ENCODE measurements at places on chromosomes 5 and 9.

DNA sequence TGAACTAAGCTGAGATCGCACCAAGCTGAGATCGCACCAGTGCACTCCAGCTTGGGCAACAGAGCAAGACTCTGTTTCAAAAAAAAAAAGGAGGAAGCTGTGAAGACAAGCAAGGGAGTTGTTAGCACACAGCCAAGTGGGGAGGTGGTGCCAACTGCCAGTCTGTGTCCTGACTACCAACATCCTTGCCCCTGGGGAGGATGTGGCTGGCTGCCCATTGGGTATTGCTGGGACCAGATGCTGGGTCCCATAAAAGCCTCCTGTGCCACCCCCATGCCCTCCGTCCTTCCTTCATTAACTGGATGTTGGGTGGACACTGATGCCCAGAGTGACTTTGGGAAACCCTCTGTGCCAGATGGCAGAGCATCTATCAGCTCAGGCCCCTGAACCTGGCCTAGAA is 157.1 kb upstream of the COL5A1 start:
- DNase-seq, result no peak

DNA sequence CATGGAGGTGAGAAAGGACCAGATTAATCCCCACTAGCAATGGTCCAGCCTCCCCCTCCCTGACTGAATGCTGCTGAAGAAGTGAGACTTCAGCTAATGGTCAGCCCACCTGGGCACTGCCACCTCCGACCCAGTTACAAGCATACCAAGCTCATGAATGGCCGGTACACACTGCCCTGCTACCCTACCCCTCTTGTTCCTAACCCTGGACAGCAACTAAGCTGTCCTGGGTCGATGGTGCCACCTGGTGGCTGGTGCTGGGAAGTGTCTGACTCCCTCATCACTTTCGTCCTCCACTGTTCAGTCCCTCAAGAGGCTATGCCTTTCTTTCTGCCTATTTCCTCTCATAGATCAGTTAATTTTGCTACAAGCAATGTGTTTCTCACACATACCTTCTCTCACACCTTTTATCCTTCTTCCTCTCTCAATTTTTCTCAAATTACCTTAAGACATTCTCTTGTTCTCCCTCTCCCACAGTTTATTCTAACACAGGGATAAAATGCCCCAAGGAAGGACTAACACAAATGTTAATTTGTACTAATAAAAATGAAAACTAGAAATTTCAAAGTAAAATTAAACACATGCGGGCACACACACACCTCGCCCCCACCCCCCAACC is 42.4 kb downstream of the PAX5 start:
- no peak for DNase-seq

GRCh38 chr9:117718085-117718484 is 13.9 kb downstream of the TLR4 start:
- no peak for DNase-seq

- no peak for DNase-seq
These were observed 8.4 kb downstream of the SARDH start for GRCh38 chr9:133729617-133730281.

GRCh38 chr5:25618821-25619220 is 974.0 kb upstream of the CDH10 start:
- no peak for DNase-seq

DNA sequence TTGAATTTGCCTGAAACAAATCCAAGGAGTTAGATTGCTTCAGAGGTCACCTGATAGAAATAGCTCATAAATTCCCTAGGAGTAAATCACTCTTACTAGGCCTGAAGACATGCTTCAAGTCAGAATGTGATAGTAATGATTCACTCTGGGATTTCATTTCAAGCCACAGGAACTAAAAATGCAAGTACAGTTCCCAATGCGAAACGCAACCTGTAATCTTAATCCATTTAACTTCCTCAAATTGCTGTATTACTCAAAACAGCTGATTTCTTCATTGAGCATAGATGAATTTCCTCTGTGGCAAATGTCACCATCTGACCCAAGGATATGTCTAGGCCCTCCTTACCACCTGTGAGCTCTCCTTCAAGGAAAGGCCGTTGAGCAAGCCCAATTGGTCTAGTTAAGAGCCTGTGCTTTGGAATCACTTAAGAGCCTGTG is 32.1 kb upstream of the IL6ST start:
- DNase-seq, result peak; percentile 54

DNA sequence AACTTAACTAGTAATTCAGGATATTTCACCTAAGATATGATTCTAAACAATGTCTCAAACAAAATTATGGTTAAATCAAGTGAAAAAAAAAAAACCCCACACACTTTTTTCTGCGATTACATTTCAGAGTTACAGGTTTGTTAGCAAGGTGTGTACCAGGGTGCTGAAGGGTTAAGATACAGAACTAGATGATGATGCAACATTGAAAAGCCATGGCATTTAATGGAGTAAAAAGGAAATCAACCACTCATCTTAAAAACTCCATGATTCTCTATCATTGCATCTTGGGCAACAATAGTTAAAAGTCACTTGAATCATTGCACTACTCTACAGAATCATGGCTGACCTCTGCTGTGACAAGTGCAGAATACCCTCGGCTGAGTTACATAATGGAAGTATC is 270.3 kb upstream of the EFNA5 start:
- DNase-seq, result no peak

DNA sequence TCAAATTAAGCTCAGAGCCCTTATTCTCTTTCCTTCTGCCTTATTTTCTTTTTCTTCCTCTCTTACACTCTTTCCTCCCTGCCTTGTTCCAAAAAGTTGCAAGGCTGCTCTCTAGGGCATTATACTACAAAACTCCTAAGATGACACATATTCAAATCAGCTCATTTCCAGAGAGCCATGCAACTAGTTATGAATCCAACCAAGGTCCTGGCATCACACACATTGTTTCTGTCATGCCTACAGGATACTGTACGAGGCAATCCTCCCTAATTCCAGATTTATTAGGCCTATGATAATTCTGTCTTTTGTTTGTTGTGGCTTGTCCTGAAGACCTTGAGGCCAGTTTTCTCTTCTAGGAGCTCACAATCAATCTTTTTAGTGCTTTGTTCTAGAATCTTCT is 87.0 kb upstream of the TBCA start:
- DNase-seq, result no peak

GRCh38 chr5:80745490-80745889 is 90.7 kb upstream of the DHFR start:
- DNase-seq, result no peak

GRCh38 chr9:138061631-138062030 is 184.0 kb downstream of the CACNA1B start:
- no peak for DNase-seq

GRCh38 chr9:95822583-95823431 is 52.7 kb upstream of the ERCC6L2 start:
- DNase-seq, result peak; percentile 78

- no peak for DNase-seq
These were observed 8.8 kb downstream of the LHFPL2 start for GRCh38 chr5:78639791-78640190.

DNA sequence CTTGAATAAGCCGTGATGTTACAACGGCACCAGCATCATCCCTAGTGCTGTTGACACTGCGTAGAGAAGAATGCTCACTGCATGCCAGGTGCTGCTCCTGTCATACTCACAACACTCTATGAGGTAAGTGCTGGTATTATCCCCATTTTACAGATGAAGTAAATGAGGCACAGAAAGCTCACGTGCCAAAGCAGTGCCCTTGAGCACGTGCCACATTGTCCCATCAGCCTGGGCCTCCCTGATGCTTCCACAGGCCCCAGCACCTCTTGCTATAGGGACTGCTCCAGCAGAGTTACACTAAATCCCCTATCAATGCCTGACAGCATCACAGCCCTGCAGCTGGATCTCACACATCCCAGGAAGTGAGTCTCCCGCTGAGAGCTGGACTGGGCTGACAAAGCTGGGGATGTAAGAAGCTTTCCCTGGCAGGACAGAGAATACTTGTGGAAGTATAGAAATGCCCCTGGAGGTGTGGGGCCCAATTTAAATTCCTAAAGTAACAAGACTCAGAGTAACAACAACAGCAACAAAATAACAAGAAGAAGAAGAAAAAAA is 216.1 kb downstream of the FSTL4 start:
- no peak for DNase-seq

- DNase-seq, result no peak
These were observed 206.0 kb upstream of the DMRTA1 start for GRCh38 chr9:22240619-22241018.

- DNase-seq, result peak; percentile 85
These were observed 975 bp downstream of the AGXT2 start for GRCh38 chr5:35046774-35047173.

DNA sequence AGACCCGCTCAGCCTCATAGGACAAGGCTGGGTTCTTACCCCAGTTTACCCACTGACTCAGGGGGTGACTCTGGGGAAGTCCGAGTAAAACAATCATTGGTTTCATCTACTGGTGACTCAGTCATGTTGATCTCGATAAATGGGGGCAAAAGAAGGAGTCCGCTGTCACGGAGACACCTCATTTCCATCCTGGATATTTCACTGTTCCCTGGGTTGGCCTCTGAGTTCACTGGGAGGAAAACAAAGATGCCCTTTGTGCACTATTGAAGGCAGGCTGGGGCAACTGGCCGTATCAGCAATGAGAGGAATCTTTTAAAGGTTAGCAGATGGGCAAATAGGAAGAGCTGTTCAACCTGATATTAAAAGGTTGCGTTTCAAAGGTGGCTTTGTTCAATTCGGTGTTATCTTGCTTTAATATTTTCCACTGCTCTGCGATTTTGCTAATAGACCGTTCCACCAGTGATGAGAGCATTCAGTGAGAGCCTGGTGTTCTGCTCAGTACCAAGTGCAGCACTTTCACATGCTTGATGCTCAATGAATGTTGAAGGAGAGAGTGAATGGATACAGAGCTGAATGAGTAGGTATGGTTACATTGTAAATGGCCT is 110.2 kb upstream of the EGFLAM start:
- DNase-seq, result no peak

- no peak for DNase-seq
These were observed 69.4 kb downstream of the C9orf50 start for GRCh38 chr9:129551393-129551973.

- DNase-seq, result no peak
These were observed 164.6 kb upstream of the DMRT1 start for GRCh38 chr9:676780-677438.

GRCh38 chr5:157748760-157749461 is 5.4 kb downstream of the LSM11 start:
- peak; percentile 65 for DNase-seq

GRCh38 chr9:126688617-126689016 is 74.9 kb downstream of the LMX1B start:
- DNase-seq, result no peak

DNA sequence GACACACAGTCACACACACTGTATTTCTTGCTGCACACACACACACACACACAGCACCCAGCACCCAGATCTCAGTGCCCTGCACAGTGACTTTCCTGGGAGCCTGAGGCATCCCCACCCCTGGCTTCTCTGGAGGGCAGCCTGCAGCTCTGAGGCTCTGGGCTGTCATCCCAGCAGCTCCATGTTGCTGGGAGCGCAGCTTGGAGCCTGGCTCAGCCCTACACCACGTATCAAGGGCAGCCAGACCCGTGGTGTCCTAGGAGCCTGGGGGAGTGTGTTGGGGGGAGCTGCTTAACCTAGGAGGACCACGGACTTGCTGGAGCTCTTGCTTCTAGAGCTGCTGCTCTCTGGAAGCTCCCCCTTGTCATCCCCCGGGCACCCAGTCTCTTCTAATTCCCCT is 5.2 kb downstream of the IER5L start:
- DNase-seq, result no peak

DNA sequence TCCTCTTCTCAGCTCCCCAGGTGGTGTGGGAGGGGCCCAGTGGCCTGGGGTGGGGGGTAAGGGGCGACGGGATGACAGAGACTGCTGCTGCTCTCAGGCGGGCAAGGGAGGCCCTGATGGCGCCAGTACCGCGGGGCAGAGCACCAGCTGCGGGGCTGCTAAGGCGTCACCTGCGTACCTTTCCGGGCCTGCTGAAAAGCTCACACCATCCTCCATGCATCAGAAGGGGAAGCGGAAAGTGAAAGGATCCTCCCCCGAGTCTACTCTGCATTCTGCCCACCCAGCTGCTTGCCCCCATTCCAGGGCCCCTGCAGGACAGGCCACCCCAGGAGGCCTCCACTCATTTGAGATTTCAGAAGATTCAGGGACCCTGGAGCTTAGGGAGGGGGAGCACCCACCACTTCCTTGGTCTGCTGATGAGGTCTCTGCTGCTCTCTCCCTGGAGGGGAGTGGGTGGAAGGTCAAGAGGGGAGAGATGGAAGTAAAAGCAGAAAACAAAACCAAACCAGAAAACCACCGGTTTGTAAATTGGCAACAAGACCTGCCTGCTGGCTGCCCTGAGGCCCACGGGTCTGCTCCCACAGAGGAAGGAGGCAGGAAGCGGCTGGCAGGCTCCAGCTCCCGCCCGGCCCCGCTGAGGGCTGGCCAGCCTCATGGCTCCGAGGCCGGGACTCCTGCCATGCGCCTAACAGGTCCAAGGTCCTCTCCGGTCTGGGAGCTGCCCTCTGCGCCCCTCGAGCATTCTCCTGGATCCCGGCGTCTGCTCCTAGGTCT is 33.6 kb downstream of the PRRT1B start:
- no peak for DNase-seq

DNA sequence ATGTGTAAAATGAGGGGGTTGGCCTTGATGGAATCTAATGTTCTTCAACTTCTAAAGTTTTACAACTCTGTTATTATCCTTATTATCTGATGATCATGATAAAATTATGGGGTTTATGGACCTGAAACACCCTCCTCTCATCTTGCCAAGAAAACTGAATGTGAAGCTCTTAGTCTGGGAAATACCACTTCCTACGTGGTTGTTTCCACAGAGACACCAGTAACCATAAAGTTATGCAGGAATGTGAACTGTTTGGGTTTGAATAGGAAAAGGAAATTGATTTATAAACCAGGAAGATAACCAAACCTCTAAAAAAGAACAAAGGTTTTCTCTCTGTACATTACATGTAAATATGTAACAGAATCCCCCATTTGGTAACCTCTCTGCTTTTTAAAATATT is 28.3 kb upstream of the RAI14 start:
- DNase-seq, result no peak

GRCh38 chr5:149381986-149382338 is 2.9 kb upstream of the IL17B start:
- no peak for DNase-seq

DNA sequence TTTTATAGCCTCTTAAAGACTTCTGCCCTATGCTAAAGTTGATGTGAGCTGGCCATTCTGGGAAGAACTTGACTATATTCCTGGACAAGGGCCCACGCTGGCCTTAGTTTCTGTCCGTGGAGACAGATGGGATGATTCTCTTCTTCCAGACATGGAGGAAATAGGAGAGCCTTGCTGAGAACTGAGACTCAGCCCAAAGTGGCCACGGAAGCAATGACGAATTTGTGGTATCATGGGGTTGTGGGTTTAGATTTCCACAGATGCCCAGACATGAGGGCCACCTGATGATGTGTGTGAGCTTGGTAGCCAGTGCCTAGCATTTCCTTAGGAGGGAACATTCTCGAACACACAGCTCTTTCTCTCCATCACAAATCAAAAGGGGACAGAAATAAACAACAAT is 309.1 kb downstream of the NSG2 start:
- no peak for DNase-seq

GRCh38 chr5:5078009-5078897 is 61.9 kb upstream of the ADAMTS16 start:
- no peak for DNase-seq

GRCh38 chr9:95552814-95553546 is 36.2 kb upstream of the PTCH1 start:
- DNase-seq, result no peak

- DNase-seq, result no peak
These were observed 53.9 kb downstream of the TSSK1B start for GRCh38 chr5:113380807-113381326.
